H4 (cell line): ENCODE measurements at places on chromosomes 4 and X. TPM values are rescaled to one million over a fixed set of nuclear protein-coding genes. Genes with fewer than 3 reads are reported as not detected.

DNA sequence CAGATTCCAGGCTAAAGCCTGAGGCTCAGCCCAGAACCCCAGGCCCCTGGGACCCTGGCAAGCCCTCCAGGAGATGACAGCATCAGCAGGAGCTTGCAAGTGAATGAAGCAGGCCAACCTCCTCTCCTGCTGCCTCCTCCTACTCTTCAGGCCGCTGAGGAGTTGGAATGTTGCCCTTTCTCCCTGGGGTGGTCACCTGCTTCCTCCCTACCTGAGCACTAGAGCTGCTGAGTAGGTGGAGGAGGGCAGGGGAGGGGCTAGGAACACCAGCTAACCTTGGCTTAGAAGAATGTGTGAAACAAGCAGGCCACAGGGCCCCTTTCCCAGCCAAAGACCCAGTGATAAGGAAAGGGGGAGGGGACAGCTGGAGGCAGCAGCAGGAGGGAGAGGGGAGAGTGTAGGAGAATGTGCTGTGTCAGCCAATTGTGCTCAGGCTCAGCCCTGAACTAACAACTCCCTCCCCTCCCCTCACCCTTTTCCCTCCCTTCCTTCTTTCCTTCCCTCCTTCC, 58.0 kb downstream of the PJA1 start:
- no peak for DNase-seq

DNA sequence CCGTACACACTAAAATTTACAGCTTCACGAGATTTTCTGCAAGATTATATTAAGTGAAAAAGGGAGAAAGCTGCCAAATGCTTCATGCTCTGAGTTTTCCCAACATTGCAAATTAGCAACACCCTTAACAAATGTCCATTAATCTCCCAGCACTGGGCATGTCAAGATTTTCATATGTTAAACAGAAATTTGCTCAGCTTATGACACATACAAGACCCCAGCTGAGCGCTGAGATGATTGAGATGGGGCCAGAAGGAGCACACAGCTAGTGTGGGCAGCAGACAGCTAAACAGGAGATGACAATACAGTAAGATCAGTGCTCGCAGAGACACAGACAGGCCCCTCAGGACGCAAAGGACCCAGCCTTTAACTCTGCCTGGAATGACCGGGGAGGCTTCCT, 208.8 kb downstream of the STK32B start:
- no peak for DNase-seq

The AFAP1 gene
- 43.2 and 45.6 TPM in 2 replicates for total RNA-seq

DNA sequence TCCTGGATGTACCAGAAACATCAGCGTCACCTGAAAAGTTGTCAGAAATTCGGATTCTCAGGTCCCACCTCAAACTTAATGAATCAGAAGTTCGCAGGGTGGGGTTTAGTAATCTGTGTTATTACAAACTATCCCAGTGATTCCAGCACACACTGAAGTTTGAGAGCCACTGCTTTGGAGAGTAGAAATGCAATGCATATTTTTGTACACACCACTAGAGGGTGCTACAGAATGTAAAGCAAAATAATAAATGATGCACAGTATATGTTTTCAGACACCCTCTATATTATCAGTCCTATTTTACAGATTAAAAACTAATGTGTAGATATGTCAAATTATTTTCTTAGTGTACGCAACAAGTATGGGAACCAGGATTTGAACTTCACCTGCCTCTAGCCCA, 2.4 kb upstream of the MORF4L2 start:
- peak; percentile 34 for DNase-seq

The STATH gene
- 0.29 and 0.37 TPM in 2 replicates for total RNA-seq

The VBP1 gene
- 126 and 140 TPM in 2 replicates for total RNA-seq

DNA sequence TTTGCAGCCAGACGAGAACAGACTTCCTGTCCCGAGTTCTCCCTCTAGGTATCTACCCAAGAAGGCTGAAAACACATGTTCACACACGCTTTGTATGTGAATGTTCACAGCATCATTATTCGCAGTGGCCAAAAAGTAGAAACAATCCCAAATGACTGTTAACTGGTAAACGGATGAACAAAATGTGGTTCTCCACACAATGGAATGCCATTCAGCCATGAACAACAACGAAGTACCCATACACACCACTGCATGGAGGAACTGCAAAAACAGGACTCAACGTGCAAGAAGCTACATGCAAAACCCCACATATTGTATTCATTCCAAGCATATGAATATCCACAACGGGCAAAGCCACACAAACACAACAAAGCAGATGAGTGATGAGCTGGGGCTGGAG, 45.0 kb downstream of the PDHA1 start:
- DNase-seq, result no peak

- no peak for DNase-seq
Measured at GRCh38 chrX:16462912-16463311, 187.0 kb upstream of the S100G start.

- DNase-seq, result peak; percentile 69
Measured at GRCh38 chr4:160848901-160849760, 1314.7 kb downstream of the FSTL5 start.
